ENCODE measurements at places on chromosomes 3 and 15.

DNA sequence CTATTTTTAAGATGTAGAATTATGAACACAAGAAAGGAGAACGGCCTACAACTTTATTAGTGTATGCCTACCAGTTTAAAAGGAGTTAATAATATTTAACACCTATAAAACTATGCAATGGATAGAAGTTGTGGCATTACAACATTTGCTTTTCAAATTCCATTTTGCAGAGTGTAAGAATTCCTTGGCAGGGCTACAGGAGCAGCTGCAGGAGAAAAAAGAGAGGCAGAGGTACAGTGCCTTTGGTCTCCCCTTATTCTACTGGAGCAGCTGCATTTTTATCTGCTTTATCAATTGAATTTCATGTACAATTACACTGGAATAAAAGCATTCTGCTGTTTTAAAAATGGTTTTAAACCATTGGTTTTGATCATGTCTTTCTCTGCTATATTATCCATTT, 145.7 kb upstream of the KCNH8 start:
- no peak for DNase-seq

GRCh38 chr3:45644791-45645201, 44.4 kb upstream of the SACM1L start:
- peak; percentile 87 for DNase-seq

DNA sequence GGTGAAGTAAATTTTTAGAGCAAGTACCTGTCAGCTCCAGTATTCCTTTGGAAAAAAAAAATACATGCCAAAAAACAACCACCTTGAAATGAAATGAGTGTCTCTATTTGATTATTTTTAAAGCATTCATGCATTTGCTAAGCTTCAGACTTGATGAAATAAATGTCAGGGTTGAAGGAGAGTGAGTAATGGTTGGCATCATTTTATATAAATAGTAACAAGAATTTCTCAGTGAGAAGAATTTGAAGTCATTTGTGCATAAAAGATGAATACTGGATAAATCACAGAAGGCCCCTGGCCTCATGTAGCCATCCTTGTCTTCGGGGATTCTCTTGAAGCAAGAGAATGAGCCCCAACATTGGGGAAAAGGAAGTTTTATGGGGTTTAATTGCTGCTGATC, 318.4 kb downstream of the LPP start:
- DNase-seq = peak; percentile 34

GRCh38 chr3:106190296-106190695, 321.5 kb upstream of the CBLB start:
- DNase-seq = no peak

All from choroid plexus epithelial cell (primary cell).